ENCODE measurements at places on chromosomes 12 and 14.

DNA sequence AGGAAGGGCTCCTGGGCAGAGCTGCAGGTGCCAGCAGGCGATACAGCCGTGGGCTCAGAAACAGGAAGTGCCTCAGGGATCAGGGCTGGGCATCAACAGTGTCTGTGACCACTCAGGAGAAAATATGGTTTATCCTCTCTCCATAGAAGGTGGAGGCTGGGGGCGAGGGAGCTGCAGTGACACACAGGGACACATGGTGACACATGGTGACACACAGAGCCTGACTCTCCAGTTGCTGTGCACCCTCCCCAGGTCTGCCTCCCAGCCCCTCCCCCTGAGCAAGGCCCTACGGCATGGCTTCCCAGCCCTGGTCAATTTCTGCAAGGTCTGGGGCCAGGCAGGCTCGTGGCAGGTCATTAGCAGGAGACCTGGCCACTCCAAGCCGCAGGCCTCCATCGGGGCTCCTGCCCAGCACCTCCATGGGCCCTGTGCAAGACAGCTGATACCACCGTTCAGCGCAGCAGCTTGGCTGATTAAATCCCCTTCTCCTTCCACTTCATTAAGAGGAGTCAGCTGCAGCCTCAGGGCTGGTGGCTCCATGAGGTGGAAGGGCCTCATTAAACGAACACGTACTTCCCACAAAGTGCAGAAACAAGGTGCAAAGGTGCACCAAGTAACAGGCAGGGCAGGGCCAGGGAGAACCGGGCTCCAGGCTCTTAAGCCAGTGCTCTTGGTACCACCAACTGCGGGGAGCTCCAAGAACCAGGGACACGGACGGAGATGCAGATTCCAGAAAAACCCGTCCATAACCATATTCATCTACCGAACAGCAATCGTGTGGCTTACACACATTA, 60.7 kb downstream of the CCNK start:
- no peak for DNase-seq

DNA sequence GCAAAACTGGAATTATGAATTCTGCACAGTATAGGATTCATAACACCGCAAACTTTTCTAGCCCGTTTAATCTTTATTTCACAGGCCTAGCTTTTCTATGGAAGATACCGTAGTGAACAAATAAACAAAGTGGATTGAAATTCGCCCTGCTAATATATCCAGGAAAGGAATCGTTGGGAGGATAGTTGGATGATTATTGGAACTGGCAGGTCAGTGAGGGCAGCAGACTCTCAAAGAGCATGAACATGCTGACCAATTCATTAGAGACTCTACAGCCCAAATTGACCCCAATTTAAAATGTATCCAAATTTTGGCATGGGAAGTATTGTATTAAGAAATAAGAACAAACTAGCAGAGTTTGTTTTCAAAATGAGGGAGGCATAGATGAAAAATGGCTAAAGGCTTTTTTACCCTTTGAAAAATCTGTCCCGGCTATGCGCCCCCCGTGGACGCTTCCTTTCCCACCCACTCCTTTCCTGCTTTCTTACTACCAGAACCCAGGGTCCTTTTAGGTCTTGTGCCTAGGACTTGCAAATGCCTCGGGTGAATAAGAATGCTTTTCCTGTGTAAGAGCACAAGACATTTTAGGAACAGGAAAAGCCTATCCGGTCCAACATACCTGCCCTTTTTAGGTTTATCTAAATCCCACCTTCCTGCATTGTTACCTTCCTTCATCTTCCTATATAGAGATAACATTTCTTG, 84.6 kb upstream of the PTPRB start:
- DNase-seq = no peak

DNA sequence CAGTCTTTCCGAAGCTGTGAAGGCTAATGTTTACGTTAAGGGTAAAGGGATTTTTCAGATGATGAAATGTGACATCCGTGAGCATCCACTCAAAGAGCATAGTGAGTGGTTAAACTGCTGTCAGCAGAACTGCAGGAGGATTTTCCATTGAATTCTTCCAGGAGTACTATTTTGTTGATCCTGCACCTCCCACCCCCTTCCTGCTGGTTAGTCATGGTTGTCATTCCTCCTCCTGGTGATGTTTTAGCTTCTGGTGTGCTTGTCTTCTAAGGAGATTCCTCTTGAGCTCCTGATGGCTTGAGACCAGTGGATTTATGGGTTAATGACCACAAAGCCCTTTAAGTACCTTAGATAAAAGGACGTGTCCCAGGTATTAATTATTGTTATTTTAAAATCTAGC, 2.4 kb upstream of the GPRC5D start:
- no peak for DNase-seq

- DNase-seq = peak; percentile 91
Measured at GRCh38 chr14:72701605-72702004, 192.3 kb downstream of the DPF3 start.

- DNase-seq = no peak
Measured at GRCh38 chr12:67727702-67728666, 79.4 kb downstream of the DYRK2 start.

DNA sequence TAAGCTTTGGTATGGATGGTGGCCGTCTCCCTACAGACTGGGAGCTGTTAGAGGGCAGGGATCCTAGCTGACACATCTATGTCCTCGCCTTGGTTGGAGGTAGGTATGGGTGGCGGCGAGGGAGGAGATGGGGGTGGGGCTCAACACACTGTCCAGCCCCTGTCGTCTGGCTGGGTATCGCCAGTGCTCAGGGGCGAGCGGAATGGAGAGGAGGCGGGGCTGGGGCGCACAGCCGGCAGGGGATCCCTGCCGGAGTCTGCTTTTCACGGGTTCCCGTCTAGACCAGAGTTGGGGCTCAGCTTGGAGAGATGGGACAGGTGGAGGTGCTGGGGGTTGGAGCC, 16.1 kb downstream of the TAMALIN start:
- no peak for DNase-seq

DNA sequence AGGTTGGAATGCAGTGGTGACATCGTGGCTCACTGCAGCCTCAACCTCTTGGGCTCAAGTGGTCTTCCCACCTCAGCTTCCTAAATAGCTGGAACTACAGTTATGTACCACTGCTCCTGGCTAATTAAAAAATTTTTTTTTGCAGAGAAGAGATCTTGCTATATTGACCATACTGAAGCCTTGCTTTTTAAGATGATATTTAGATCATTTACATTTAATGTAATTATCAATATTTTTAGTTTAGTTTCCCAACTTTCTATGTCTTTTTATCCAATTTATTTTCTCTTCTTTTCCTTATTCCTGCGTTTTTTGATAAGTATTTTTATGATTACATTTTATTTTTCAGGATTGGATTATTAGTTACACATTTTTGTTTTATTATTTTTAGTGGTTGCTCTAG, 340.1 kb downstream of the APAF1 start:
- no peak for DNase-seq

DNA sequence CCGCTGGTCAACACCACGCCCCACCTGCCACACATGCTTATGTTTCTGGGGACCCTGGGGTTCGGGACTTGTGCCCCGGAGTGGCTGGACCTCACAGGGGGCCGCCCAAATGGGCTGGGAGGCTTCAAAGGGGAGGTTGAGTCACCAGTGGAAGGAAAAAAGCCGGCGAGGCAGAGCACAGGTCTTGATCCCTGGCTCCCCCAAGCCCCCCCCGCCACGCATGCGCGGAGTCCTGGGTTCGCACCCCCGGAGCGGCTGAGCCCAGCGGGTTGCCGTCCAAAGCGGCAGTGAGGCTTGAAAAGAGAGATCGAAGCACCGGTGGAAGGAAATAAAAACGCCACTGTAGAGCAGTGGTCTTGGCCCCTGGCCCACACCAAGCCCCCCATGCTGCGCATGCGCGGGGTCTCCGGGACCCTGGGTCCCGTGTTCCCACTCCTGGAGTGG, 313.5 kb downstream of the ALG10 start:
- no peak for DNase-seq

DNA sequence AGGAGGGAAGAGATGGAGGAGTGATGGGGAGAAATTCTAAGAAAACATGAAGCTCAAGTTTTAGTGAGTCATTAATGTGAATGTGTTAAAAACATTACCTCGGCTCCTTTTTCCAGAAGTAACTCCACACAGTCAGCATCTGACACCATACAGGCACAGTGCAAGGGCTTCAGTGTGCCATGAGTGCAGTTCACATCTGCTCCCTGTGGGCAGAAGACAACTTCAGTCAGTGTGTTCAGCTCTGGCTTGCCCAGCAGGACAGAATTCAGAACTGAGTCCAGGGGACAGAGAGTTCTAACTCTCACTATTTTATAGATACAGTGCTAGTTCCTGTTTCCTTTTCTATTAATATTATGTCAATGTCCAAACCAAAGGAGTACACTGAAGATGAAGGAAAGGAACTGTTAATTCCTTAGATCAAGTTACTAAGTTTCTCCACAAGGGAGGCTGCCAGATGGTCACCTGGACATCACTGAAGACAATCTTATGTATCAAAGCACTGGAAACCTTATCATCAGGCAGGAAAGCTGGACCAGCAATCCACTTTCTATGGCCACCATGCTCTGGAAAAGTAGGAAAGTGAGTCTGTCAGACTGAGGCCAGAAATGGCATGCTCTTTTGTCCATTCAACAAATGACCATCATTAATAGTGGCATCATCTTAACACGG, 6.1 kb downstream of the ASB8 start:
- DNase-seq = no peak

- DNase-seq = no peak
Measured at GRCh38 chr12:77893918-77894317, 63.2 kb downstream of the NAV3 start.

DNA sequence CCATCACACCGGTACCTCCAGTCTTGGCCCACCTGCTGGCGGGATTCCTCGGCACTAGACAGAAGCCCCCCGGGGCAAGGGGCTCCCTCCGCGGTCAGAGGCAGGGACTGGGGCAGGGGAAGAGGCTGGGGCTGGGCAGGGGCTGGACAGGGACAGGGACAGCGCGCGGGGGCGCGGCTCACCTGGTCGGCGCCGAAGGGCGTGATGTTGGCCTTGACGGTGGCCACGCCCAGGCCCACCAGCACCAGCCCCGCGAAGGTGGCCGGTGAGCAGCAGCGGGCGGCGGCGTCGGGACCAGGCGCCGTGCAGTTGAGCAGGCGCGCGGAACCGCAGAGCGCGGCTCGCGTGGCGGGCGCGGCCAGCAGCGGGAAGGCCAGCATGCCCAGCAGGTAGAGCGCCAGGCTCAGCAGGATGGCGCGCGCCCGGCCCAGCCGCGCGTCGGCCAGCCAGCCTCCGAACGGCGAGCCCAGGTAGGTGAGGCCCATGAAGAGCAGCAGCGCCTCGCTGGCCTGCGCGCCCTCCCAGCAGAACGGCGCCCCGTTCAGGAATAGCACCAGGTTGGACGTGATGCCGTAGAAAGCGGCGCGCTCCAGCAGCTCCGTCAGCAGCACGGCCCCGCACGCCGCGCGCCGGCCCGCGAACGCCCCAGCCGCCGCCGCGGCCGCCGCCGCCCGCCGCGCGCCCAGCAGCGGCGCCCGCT, 392 bp downstream of the SLC15A4 start:
- no peak for DNase-seq

GRCh38 chr14:34420547-34421150, 41.4 kb downstream of the SPTSSA start:
- DNase-seq = no peak

- no peak for DNase-seq
Measured at GRCh38 chr12:51896236-51896635, 8.3 kb downstream of the ANKRD33 start.

GRCh38 chr14:91142214-91142668, 28.4 kb downstream of the DGLUCY start:
- DNase-seq = peak; percentile 8

DNA sequence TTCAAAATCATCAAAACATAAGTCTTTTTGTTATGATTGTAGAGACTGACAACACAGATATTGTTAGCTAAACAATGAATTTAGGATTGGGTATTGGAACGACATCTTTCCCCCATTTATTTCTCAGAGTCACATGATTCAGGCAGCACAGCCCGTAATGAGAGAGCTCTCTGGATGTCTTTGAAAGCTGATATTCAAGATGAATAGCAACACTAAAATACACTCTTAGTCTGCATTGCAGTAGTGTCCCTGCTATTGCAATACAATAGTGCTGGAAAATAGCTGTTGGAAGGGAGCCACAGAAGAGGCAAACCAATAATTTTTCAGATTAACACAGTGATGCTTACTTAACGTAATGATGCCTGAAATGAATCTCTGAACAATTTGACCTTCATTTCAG, 9.9 kb downstream of the GTSF1 start:
- no peak for DNase-seq

GRCh38 chr12:4997939-4998338, 45.7 kb upstream of the KCNA5 start:
- DNase-seq = no peak

GRCh38 chr12:91317306-91317705, 134.7 kb upstream of the DCN start:
- DNase-seq = no peak

DNA sequence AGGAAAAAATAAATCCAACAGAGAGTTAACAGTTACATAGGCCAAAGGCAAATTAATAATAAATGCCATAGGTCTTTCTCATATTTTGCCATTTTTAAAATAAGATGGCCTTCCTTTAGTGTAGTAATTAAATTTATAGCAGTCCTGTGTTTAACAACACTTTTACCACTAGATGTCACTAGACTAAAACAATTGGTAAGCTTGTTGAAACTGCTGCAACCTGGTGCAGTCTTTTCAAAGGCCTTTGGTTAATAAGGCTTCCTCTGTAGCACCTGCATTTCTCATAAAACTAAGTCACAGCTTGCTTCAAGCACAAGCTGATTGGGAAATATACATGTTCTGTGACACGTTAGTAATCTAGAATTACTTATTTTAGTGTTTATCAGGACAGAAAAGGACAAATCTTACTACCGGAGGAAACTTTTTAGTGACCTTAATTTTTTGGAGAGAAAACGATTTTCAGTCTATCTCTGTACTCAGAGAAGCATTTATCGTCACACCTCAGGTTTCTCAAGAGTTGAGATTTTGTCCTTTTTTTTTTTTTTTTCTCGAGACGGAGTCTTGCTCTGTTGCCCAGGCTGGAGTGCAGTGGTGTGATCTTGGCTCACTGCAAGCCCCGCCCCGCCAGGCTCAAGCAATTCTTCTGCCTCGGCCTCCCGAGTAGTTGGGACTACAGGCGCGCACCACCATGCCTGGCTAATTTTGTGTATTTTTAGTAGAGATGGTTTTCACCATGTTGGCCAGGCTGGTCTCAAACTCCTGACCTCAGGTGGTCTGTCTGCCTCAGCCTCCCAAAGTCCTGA, 20.0 kb downstream of the BORCS5 start:
- peak; percentile 84 for DNase-seq

All from inflammatory macrophage (primary cell).